ENCODE measurements at places on chromosomes 7 and 10. TPM values are rescaled to one million over a fixed set of nuclear protein-coding genes. Genes with fewer than 3 reads are reported as not detected.

- DNase-seq: no peak
These were observed 892.9 kb downstream of the LRMDA start for GRCh38 chr10:76324283-76324682.

DNA sequence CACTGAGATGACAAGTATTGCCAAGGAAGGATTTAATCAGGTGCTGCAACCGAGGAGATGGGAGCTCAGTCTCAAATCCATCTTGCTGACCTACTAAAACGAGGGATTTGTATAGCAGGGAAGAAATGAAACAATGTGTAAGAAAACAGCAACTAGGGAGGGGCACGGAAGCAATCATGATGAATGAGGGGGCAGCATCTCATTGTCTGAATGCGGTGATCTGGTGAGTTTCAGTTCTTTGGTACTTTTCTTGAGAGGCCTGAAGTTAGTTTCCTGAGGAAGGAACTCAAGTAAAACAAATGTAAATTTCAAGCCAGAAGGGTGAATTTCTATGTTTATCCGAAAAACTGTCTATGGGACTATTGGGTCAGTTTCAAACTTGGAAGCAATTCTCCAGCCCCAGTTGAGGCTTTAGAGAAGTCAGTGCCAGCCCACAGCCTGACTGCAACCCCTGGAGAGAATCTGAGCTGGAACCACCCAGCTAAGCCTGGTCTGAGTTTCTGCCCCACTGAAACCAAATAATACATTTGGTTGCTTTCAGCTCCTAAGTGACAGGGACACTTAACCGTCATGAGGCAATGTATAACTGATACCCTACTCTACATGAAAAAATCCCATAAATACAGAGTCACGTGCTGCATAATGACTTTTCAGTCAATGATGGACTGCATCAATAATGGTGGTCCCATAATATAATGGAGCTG lies 45.8 kb upstream of the TNS3 start:
- no peak for DNase-seq

GPR85 gene
- 1.6 TPM for polyA plus RNA-seq

DNA sequence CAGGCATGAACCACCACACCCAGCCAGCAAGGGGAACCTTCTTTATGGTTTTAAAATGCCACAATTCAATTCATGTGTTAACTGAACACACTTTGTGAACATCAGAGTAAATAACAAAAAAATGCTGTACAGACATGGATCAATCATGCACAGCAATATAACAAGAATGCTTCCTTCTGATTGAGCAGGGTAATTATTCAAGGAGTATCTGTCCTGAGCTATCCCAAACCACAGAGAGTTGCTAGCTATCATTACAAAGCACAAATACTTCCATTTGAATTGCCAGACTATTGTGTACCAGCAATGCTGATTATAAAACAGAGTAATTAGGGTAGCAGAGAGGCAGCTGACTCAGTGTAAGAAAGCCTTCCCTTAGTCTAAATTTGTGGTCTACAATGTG lies 11.3 kb upstream of the RHOBTB1 start:
- no peak for DNase-seq

GRCh38 chr10:127418536-127419168 lies 130.5 kb upstream of the NPS start:
- DNase-seq: no peak

GRCh38 chr10:91613411-91614187 lies 19.3 kb downstream of the PPP1R3C start:
- no peak for DNase-seq

GRCh38 chr10:73956476-73957359 lies 41.2 kb upstream of the VCL start:
- no peak for DNase-seq

DNA sequence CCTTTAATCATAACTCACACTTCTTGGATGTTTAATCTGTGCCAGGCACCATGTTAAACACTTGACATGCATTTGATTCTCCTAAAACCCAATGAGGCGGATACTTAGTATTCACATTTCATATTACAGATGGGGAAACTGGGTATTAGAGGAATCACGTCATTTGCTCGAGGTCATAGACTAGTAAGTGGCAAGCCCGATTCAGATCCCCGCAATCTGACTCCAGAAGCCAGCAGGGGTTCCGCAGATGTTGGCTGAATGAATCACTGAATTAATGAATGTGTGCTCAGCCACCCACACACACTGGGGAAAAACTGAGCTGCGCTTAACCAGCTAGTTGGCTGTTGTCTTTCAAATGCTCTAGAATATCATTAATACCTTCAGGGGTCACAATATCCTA lies 22.5 kb upstream of the ENO4 start:
- no peak for DNase-seq

DNA sequence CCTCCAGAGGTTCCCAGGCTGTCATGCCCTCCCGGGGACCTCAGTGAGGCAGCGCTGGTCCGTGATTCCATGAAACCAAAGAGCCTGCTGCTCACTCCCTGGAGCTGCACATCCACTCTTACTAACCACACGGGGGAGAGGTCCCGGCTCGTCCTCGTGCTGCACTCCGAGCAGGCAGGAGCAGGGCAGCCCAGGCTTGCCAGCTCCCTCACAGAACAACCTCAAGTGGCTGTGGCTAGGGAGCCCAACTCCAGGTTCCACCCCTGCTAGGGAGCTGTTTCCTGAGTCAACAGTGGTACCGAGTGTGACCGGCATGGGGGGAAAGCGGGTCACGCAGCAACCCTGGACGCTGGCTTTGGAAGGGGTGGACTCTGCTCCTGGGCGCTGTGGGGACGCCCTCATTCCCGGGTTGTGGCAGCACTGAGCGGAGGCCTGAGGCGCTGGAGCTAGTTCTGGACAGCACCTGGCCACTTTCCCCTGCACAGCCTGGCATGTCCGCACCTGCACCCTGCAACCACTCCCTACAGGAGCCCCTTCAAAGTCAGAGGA lies 27.9 kb upstream of the PPP2R2D start:
- no peak for DNase-seq

- DNase-seq: no peak
These were observed 9.3 kb upstream of the PAPOLB start for GRCh38 chr7:4871056-4871680.

GPNMB gene
- polyA plus RNA-seq: 29.8 TPM

- DNase-seq: peak; percentile 26
These were observed 697 bp upstream of the SNX13 start for GRCh38 chr7:17940951-17941431.

ADAM12 gene
- 27.5 TPM for polyA plus RNA-seq

AKR1C8 gene
- 0.25 TPM for polyA plus RNA-seq

DNA sequence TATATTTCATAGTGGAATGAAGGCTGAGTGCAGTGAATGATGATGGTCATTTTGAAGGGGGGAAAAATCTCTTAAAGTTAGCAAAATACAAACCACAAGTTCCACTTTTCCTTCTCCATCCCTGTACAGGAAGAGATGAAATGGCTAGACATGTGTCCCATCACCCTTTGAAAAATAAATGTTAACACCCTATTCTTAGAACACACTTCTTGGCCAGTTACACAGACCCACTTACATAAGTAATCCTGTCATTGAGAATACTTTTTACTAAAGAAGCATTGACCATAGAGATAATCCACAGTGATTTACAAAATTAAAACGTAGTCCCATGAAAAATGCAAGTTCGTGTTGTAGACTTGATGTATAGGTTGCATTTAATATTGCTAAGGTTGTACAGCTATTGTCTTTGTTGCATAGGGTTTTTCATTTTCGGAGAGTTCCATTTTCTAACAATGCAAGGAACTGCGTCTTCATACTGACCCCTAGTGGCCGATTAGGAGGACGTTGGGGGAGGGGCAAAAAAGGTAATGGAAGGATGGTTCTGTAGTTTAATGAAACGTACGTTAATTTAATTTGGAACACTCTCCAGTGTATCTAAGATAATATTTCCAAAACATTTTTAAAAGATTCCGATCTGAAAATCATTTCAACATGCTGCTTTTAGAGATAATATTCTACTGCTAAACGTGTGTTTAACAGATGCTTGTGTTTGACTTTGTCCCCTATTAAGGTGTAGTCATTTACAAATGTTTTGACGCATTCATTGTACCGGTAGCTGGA lies 60.9 kb downstream of the ARMC3 start:
- peak; percentile 67 for DNase-seq

DNA sequence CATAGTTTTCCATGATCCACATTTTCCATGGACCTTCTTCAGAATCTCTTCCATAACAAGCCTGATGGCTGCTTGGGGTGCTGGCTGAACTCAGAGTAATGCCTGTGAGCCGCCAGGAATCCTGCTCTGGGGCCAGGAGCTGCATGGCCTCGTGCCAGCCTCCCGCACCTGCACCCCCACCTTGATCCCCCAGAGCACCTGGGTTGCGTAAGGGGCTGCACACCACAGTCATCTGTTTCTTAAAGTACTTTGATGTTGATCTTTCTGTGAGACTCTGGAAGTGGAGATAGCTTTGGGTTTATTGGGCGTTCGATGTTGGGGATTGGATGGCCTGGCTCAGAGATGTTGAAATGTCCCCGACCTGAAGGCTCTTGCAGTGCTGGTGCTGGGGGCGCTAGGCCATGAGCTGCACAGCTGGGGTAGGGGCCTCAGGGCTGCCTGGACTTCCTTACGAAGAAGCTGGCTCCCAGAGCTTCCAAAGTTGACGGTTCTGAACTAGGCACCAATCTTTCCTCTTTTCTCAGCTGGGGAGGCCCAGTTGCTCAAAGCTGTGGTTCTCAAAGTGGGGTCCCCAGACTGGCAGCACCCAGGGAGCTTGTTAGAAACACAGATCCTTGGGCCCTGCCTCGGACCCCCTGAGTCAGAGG lies 534.0 kb downstream of the DNAJB6 start:
- DNase-seq: no peak

UPK3B gene
- polyA plus RNA-seq: 4.1 TPM

DNA sequence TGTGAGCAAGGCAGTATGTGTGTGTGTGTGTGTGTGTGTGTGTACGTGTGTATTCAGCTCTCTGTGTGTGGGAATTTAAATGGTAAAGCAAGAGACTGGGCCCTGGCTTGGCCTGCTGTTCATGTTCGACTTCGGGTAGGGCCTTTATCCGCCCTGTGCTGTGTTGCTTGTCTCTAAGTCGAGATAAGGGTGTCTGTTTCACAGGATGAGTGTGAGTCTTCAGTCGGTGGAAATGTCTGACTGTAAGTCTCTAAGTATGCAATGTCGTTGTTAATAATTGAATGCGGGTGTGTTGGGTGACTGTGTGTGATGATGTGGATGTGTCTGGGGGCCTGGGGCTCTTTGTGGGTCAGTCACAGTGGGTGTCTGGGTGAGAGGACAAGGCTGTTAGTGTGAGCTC lies 34.8 kb downstream of the HIF1AN start:
- DNase-seq: no peak

DNA sequence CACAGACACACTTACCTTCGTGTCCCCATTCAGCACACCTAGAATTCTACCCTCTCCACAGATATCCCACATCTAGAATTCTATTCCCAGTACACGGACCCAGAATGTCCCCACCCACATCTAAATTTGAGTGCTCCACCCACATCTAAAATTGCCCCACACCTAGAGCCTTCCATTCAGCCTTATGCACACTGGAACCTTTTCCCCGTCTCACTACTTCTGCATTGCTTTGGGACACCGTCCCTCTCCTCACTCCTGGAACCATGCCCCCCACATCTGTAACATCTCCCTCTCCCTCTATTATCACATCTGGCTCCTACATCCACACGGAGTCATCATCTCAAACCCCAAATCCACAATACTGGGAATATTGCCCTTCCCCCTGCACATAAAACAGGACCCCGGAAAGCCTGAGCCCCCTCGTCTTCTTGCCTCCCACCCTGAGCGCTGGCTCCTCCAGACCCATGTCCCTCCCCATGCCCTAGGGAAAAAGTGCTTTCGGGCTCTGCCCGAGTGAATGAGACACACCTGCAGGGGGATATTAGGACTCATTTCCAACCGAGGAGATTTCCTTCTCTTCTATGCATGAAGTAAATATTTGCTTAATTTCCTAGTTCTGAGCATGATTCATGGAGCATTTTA lies 125.8 kb upstream of the UNC5B start:
- DNase-seq: no peak

DNA sequence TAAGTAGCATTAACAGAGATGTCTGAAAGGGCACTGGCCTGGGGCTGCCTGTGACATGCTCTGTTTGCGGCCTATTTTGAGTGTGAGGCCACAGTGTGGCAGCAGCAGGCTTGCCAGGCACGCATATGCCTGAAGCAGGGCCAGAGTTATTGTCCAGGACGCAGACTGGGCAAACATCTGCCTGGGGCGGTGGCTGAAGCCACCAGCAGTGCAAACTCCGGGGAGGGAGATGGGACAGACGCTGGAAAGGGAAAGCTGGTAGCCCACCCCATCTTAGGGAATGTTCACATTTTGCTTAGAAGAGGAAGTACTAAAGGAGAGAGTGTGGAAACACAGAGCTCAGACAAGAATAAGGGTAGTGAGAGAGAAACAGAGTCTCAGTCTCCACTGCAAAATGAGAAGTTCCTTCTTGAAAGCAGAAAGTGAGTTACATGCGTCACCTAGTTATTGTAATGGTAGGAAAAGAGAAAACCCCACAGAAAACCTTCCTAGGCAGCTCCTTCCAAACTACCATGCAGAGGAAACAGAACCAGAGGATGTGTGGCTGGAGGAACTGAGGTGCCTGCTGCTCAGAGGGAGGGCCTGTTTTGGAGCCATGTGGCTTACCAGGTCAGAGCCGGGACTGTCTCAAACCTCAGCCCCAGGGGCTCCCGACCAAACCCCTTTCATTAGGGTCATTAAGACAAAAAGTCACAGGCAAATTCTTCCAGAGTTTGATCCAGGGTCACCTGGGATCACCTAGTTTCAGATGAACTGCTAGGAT lies 14.5 kb downstream of the AKR1B1 start:
- DNase-seq: no peak

- no peak for DNase-seq
These were observed 6.1 kb downstream of the DOCK1 start for GRCh38 chr10:126911301-126911700.

MBL2 gene
- not detected for polyA plus RNA-seq

DNA sequence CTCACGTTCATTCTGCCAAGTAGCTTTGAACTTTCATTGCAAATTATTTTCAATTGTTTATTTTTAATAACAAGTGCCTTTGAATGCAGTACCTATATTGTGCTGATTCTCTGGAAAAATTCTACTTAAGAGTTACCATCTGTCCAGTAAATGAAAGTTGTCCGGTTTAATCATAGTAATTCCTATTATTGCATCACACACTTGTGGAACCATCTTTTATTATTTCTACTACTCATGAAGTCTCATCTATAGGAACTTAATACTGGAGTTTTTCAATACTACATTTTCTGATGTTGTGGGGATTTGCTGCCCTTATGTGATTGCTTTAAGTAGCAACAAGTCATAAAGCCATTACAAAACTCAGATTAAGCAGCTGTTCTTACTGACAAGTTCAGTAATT lies 16.5 kb upstream of the SKAP2 start:
- no peak for DNase-seq

WEE2 gene
- polyA plus RNA-seq: 0.29 TPM

DNA sequence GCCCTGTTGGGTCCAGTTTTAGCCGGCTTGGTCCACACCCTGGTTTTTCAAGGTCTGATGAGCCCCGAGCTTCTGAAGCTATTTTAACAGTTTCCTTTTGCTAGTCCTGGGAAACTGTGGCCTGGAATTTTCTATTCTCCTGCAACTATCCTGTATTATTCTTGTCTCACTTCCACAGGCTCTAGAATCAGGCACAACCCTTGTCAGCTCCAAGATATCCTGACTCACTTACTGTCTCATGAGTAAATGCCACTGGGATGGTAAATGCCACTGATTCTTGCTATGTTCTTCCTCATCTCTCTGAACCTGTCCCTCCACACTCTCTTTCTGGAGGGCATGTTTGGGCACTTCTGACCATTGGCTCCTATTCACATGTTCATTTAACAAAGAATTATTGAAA lies 611.5 kb upstream of the IGFBP3 start:
- no peak for DNase-seq

ZNF862 gene
- polyA plus RNA-seq: 20.9 TPM

All from right renal pelvis (tissue), 4 donors.